Epithelial cell of proximal tubule (primary cell): ENCODE measurements at places on chromosomes 6 and 20. TPM values are rescaled to one million over a fixed set of nuclear protein-coding genes. Genes with fewer than 3 reads are reported as not detected.

Gene FKBP1C
- 0.36 and 0.58 TPM in 2 replicates for total RNA-seq

Gene SLC24A3
- total RNA-seq = not detected in 2 replicates

Gene MOG
- total RNA-seq = not detected in 2 replicates

Gene CDS2
- 17.3 and 18.7 TPM in 2 replicates for total RNA-seq

Gene VGLL2
- total RNA-seq = not detected in 2 replicates
